Naive thymus-derived CD4-positive, alpha-beta T cell (primary cell): ENCODE measurements at places on chromosomes 11 and 22.

DNA sequence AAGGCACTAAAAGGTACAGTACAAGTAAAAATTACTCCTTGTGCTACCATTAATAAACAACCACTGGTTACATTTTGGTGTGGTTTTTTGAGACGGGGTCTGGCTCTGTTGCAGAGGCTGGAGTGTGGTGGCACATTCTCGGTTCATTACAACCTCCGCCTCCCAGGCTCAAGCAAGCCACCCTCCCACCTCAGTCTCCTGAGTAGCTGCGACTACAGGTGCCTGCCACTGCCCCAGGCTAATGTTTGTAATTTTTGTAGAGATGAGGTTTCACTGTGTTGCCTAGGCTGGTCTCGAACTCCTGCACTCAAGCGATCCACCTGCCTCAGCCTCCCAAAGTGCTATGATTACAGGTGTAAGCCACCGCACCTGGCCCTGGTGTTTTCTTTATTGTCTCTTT lies 20.8 kb downstream of the TAF1D start:
- DNase-seq, result no peak
- no peak overlapping the region for H3K27ac ChIP-seq
- no peaks in the 10 kb centered on the region for H3K27me3 ChIP-seq
- H3K4me3 ChIP-seq, result no peak overlapping the region
- peaks cover 27% of the 10 kb centered on the region for H3K36me3 ChIP-seq

- DNase-seq, result no peak
- no peak overlapping the region for H3K4me3 ChIP-seq
- H3K27me3 ChIP-seq, result no peaks in the 10 kb centered on the region
- H3K36me3 ChIP-seq, result no peaks in the 10 kb centered on the region
- H3K4me1 ChIP-seq, result no peaks in the 10 kb centered on the region
These were observed 77.7 kb downstream of the USP35 start for GRCh38 chr11:78266451-78266850.

DNA sequence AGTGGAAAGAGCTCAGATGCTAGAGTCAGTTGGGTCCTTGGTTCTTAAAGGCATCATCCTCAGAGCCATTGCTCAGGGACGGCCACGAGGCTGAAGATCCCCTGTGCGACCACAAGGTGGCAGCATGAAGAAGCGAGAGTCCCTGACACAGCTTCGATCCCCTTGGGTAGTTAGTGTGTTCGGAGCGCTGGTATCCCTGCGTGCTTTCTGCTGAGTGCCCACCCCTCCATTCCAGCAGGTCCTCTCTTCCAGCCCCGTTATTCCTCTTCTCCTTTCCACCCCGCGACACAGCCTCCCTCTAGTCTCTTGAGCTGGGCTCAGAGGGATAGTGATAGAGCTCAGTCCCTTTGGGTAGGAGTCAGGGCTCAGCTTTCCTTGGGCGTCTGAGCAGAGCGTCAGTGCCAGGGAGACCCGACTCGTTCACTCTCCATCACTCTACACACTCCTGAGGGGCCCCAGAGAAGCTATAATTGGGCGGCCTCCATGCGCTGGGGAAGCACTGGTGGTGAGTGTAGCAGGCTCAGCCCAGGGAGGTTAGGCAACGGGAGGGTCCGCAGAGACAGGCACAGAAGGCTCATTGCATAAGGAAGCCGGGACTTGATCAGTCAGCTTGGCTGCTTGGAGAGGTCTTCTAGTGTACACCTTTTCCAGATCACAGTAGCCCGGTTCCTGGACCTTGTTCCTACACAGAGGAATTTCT lies at the start of gene OR51D1:
Gene OR51D1 (plus strand): TSS at position 516 of the 700 bp plus-strand sequence. CDS start 2,314 bp downstream, outside the sequence.
- peak; percentile 57 for DNase-seq
- no peaks in the 10 kb centered on the region for H3K4me1 ChIP-seq
- no peaks in the 10 kb centered on the region for H3K27me3 ChIP-seq
- no peak within 1 kb of the TSS for H3K27ac ChIP-seq
- no peaks in the 10 kb centered on the region for H3K36me3 ChIP-seq

- H3K36me3 ChIP-seq, result no peaks in the 10 kb centered on the region
- DNase-seq, result no peak
- H3K27me3 ChIP-seq, result no peaks in the 10 kb centered on the region
- H3K4me3 ChIP-seq, result no peak overlapping the region
These were observed 1.7 kb upstream of the LINC01488 start for GRCh38 chr11:69479591-69480271.

GRCh38 chr11:19359221-19360000 lies 118.7 kb upstream of the E2F8 start:
- no peak overlapping the region for H3K4me3 ChIP-seq
- H3K27ac ChIP-seq, result no peak overlapping the region
- H3K36me3 ChIP-seq, result no peaks in the 10 kb centered on the region
- no peak for DNase-seq
- no peaks in the 10 kb centered on the region for H3K4me1 ChIP-seq
- peaks cover 2% of the 10 kb centered on the region for H3K27me3 ChIP-seq

- H3K4me3 ChIP-seq, result no peak overlapping the region
- peaks cover 5% of the 10 kb centered on the region for H3K36me3 ChIP-seq
- H3K27ac ChIP-seq, result no peak overlapping the region
These were observed 61.9 kb downstream of the CYB5R2 start for GRCh38 chr11:7611411-7611810.

DNA sequence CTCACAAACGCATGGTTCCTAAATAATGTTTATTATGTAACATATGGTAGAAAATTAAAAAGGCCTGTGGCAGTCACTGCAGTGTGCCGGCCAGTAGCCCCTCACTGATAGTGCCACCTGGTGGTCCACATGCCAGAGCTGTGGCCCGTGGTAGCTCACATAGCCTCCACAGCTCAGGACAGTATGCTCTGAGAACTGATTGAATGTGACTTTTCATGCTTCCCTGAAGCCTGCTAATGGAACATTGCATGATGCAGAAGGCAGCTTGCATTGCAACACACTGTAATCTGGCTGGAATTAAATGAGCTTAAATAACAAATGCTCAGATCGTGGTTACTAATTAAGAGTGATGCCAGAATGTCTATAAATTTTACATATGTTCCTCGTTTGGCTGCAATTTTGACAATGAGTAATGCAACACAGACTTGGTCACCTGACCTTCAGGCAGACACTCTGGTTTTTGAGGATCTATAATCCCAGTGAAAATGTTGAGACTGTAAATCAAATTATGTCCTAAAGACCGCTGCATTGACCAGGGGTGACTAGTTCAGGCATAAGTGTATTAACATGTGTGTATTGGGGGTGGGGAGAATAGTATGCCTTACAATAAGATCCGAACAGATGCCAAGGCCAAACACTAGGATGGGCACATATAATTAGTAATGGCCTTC lies 566.4 kb downstream of the METTL15 start:
- H3K4me1 ChIP-seq, result no peaks in the 10 kb centered on the region
- H3K4me3 ChIP-seq, result no peak overlapping the region
- DNase-seq, result no peak
- H3K36me3 ChIP-seq, result no peaks in the 10 kb centered on the region

DNA sequence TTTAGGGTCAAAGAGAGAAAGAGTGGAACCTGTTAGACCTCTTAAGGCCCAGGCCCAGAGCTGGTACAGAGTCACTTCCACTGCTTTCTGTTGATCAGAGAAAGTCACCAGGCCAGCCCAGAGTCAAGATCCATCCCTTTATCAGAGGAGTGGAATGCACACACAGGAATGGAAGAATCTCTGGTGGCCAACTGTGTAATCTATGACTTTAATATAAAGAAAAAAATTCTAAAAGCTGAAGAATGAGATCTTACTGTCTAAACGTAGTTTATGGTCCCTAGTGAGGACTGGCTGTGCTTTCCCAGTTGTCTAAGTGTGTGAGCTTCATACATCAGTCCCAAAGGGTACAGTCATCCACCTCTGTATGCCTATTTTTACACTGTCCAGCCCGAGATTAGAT lies 51.0 kb downstream of the PPFIBP2 start:
- no peaks in the 10 kb centered on the region for H3K27me3 ChIP-seq
- H3K4me1 ChIP-seq, result no peaks in the 10 kb centered on the region
- no peak overlapping the region for H3K27ac ChIP-seq
- H3K4me3 ChIP-seq, result no peak overlapping the region
- no peak for DNase-seq
- peaks cover 23% of the 10 kb centered on the region for H3K36me3 ChIP-seq

GRCh38 chr11:94926698-94927237 lies 46.6 kb downstream of the CWC15 start:
- H3K27me3 ChIP-seq, result no peaks in the 10 kb centered on the region
- H3K36me3 ChIP-seq, result no peaks in the 10 kb centered on the region

DNA sequence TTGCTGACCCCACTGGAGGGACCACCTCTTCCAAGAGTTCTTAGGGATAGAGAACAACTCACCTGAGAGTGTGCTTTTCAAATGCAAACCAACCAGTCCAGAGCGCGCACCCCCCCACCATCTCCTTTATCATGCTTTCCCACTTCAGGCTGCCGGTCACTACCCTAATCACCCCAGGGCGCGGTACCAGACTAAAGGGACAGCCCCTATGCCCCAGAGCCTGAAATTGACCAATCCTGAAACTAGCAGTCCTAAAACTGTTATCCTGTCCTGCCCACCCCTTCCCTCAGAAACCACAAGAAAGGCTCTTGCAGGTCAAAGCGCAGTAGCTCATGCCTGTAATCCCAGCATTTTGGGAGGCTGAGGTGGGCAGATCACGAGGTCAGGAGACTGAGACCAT lies 37.0 kb downstream of the NEAT1 start:
- no peaks in the 10 kb centered on the region for H3K36me3 ChIP-seq
- peaks cover 5% of the 10 kb centered on the region for H3K4me1 ChIP-seq
- no peak overlapping the region for H3K4me3 ChIP-seq
- no peaks in the 10 kb centered on the region for H3K27me3 ChIP-seq
- no peak overlapping the region for H3K27ac ChIP-seq

DNA sequence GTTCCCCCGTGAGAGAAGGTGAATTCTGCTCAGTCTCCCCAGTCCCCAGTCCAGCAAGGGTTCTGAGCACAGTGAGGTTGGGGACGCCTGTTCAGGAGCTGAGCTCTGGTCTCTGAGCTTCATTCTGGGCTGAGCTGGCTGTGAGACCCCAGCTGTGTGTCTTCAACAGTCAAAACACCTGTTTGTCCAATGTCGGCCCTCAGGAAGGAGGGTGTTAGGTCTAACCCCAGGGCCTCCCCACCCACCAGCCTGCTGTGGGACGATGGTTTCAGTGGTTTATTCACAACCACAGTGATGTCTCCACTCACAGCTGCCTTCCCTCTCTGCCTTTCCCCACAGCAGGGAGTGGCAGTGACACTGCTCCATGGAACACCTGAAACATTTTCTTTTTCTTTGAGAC lies 1282.9 kb downstream of the TBC1D22A start:
- no peak overlapping the region for H3K27ac ChIP-seq
- no peaks in the 10 kb centered on the region for H3K4me1 ChIP-seq
- H3K4me3 ChIP-seq, result no peak overlapping the region
- H3K27me3 ChIP-seq, result no peaks in the 10 kb centered on the region

GRCh38 chr11:120756931-120757330 lies 245.4 kb downstream of the GRIK4 start:
- no peaks in the 10 kb centered on the region for H3K4me1 ChIP-seq
- no peak overlapping the region for H3K27ac ChIP-seq
- no peaks in the 10 kb centered on the region for H3K27me3 ChIP-seq
- DNase-seq, result no peak
- H3K4me3 ChIP-seq, result no peak overlapping the region

DNA sequence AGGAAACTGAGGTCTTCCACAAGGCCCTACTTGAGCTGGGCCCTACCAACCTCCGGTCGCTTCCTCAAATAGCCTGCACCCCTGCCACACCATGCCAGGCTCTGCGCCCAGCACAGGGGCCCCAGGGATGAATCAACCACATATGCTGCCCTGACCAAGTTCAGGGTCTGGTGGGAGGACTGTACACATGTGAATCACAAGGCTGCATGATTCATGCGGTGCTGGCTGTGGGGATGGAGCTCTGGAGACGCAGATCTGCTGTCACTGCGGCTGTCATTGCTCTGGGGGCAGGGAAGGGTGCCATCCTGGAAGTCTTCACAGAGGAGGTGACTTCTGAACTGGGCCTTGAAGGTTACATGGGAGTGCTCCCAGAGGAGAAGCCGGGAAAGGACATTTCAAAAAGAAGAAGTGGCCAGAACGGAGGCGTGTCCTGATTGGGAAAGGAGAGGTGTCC lies 21.5 kb downstream of the CYTH4 start:
- peaks cover 57% of the 10 kb centered on the region for H3K36me3 ChIP-seq
- no peak overlapping the region for H3K4me3 ChIP-seq
- peaks cover 55% of the 10 kb centered on the region for H3K4me1 ChIP-seq
- H3K27ac ChIP-seq, result peak overlapping the region; percentile 84
- H3K27me3 ChIP-seq, result no peaks in the 10 kb centered on the region
- DNase-seq, result no peak

- H3K36me3 ChIP-seq, result peaks cover 21% of the 10 kb centered on the region
- H3K4me1 ChIP-seq, result peaks cover 17% of the 10 kb centered on the region
- DNase-seq, result no peak
- H3K27me3 ChIP-seq, result no peaks in the 10 kb centered on the region
- H3K4me3 ChIP-seq, result no peak overlapping the region
- H3K27ac ChIP-seq, result no peak overlapping the region
These were observed 3.0 kb downstream of the SAC3D1 start for GRCh38 chr11:65043881-65044501.

- peak; percentile 56 for DNase-seq
- H3K4me3 ChIP-seq, result peak overlapping the region; percentile 95
- H3K36me3 ChIP-seq, result peaks cover 21% of the 10 kb centered on the region
- H3K27me3 ChIP-seq, result no peaks in the 10 kb centered on the region
These were observed 1.2 kb downstream of the C2CD2L start for GRCh38 chr11:119108146-119108856.

GRCh38 chr11:19444231-19444630 lies 203.5 kb upstream of the E2F8 start:
- H3K27ac ChIP-seq, result no peak overlapping the region
- no peaks in the 10 kb centered on the region for H3K27me3 ChIP-seq
- H3K4me1 ChIP-seq, result no peaks in the 10 kb centered on the region
- H3K4me3 ChIP-seq, result no peak overlapping the region
- H3K36me3 ChIP-seq, result no peaks in the 10 kb centered on the region

GRCh38 chr11:33362051-33362910 lies 105.1 kb downstream of the HIPK3 start:
- no peak overlapping the region for H3K27ac ChIP-seq
- H3K4me3 ChIP-seq, result no peak overlapping the region
- H3K36me3 ChIP-seq, result no peaks in the 10 kb centered on the region
- H3K27me3 ChIP-seq, result no peaks in the 10 kb centered on the region

DNA sequence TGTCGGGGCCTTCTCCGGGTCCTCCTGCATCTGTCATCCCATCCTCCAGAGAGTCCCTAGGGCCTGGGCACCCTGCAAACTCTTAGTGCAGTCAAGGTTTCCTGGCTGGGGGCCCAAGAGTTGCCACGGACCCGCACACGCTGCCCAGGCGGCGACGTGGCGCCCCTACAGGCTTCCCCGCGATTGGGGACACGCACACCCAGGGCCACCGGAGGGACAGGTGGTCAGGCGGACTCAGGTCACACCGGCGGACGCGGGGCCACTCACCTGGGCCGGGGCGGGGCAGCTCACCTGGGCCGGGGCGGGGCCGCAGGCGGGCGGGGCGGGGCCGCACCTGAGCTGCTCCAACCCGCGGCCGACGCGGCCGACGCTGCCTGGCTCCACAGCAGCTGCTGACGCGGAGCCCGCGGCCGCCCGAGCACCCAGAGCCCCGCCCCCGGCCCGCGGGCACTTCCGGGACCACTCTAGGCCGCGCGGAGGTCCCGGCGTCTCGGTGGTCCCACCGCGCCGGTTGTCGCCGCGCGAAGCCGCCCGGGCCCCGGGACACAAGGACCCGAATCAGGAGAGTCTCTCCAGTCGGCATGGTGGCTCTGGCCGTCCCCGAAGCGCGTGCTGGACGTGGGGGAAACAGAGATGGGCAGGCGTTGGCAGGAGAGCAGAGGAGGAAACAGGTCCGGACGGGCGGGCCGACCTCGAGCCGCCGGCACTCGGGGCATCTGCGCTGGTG lies at the start of gene ZNF70:
Gene ZNF70 (minus strand): TSS at position 399 of the 727 bp plus-strand sequence. CDS start 5,972 bp downstream, outside the sequence.
- H3K4me1 ChIP-seq, result peaks cover 9% of the 10 kb centered on the region
- no peaks in the 10 kb centered on the region for H3K27me3 ChIP-seq
- H3K27ac ChIP-seq, result peak within 1 kb of the TSS; percentile 73
- peak; percentile 87 for DNase-seq
